A673 (cell line): ENCODE measurements at places on chromosomes 16 and 17. TPM values are rescaled to one million over a fixed set of nuclear protein-coding genes. Genes with fewer than 3 reads are reported as not detected.

DNA sequence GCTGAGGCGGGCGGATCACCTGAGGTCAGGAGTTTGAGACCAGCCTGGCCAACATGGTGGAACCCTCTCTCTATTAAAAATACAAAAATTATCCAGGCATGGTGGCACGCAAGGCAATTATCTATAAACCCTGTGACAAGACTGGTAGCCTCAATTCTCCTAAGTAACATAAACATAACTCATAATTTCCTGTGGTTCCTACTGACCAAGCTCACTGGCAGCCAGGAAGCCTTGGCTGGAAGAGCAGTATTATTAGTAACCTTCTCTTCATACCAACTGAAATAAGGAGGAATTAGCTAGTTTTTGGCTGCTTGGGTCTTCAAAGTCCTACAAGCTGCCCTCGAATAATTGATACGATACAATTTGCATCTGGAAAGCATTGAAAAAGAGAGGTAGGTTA, 31.6 kb upstream of the LRRC37A3 start:
- no peaks in the 10 kb centered on the region for H3K27me3 ChIP-seq
- no peaks in the 10 kb centered on the region for H3K36me3 ChIP-seq
- no peak for DNase-seq
- no peak overlapping the region for H3K27ac ChIP-seq

GRCh38 chr17:14552306-14552705, 251.4 kb downstream of the HS3ST3B1 start:
- H3K4me3 ChIP-seq: no peak overlapping the region
- no peaks in the 10 kb centered on the region for H3K4me1 ChIP-seq
- no peaks in the 10 kb centered on the region for H3K27me3 ChIP-seq
- no peaks in the 10 kb centered on the region for H3K36me3 ChIP-seq
- DNase-seq: no peak
- H3K27ac ChIP-seq: no peak overlapping the region

- H3K4me1 ChIP-seq: peaks cover 12% of the 10 kb centered on the region
- no peak overlapping the region for H3K4me3 ChIP-seq
- H3K27ac ChIP-seq: no peak overlapping the region
- no peak for DNase-seq
- H3K36me3 ChIP-seq: no peaks in the 10 kb centered on the region
Observed at GRCh38 chr17:75872434-75873351, 5.7 kb downstream of the TRIM47 start.

DNA sequence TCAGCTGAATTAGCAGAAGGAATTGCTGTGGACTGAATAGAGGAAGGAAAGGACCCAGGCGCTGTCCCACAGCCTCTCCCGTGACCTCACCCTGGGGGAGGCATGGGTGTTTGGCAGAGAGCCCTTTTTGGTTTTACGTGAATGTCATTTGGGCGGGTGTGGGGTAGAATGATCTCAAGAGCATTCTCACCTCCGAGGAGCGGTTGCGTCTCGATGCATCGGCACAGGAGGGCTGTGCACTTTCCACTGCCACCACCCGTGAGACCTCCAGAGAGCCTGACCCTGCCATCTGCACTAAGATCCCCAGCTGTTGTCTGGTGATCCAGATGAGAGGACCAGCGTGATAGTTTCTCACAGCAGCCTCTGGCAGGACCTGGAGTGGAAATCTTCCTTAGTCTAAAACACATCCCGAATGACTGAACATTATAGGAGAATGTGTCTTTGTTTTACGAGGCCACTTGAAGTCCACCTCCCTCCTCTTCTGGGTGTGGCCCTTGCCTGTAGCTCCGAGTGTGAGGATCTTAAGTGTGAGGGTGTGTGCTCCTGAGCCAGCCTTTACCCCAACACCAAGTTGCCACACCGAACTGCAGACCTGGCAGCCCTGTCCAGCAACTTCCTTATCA, 29.3 kb downstream of the FOXK2 start:
- no peak for DNase-seq
- H3K4me3 ChIP-seq: no peak overlapping the region
- H3K36me3 ChIP-seq: no peaks in the 10 kb centered on the region
- peaks cover 12% of the 10 kb centered on the region for H3K4me1 ChIP-seq
- no peaks in the 10 kb centered on the region for H3K27me3 ChIP-seq

GRCh38 chr17:19755392-19755791, 7.3 kb upstream of the ALDH3A1 start:
- no peak for DNase-seq
- H3K36me3 ChIP-seq: no peaks in the 10 kb centered on the region
- H3K4me1 ChIP-seq: no peaks in the 10 kb centered on the region
- no peak overlapping the region for H3K4me3 ChIP-seq
- no peak overlapping the region for H3K27ac ChIP-seq
- H3K27me3 ChIP-seq: no peaks in the 10 kb centered on the region

- H3K27ac ChIP-seq: no peak overlapping the region
- H3K27me3 ChIP-seq: no peaks in the 10 kb centered on the region
- H3K36me3 ChIP-seq: no peaks in the 10 kb centered on the region
- no peaks in the 10 kb centered on the region for H3K4me1 ChIP-seq
Observed at GRCh38 chr17:522919-523318, 170.3 kb upstream of the RPH3AL start.

DNA sequence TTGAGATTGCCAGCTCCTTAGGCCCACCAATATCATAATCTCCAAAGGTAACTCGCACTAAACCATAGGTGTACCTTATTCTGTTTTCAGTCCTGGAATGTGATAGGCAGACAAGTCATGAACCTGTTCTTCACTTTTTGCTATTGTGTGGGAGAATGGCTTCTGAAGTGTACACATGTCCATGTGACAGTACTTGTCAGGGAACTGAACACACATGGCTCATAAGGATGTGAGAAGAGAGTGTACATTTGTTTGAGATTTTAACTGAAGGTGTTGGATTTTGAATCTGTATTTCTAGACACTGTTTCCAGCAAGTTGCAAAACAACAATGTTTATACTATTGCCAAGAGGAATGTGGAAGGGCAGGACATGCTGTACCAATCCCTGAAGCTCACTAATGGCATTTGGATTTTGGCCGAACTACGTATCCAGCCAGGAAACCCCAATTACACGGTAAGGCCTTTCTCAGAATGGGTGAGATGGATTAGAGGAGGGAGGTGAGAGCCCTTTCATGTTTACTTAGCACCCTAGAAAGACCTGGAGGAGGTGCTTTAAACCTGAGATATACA, 14.5 kb upstream of the RASL10B start:
- H3K4me1 ChIP-seq: no peaks in the 10 kb centered on the region
- DNase-seq: no peak
- no peak overlapping the region for H3K27ac ChIP-seq
- no peak overlapping the region for H3K4me3 ChIP-seq

- no peaks in the 10 kb centered on the region for H3K27me3 ChIP-seq
- H3K4me3 ChIP-seq: peak overlapping the region; percentile 86
- no peak overlapping the region for H3K27ac ChIP-seq
- H3K4me1 ChIP-seq: peaks cover 17% of the 10 kb centered on the region
Observed at GRCh38 chr17:41917192-41917591, 1.6 kb downstream of the ACLY start.

DNA sequence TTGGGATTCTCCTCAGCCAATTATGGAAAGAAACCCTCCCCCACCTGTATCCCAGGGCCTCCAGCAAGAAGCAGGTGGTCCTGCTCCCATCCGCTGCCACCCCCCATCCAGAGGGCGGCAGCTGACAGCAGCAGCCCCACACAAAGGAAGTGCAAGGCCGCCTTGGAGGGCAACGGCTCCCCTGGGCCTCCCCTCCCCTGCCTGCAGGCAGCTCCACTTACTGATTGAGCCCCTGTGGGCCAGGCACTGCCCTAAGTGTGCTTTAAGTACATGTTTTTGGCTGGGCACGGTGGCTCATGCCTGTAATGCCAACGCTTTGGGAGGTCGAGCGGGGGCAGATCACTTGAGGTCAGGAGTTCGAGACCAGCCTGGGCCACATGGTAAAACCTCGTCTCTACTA, 257.6 kb downstream of the PARN start:
- no peak overlapping the region for H3K27ac ChIP-seq
- no peaks in the 10 kb centered on the region for H3K27me3 ChIP-seq
- no peaks in the 10 kb centered on the region for H3K36me3 ChIP-seq
- no peak overlapping the region for H3K4me3 ChIP-seq

DNA sequence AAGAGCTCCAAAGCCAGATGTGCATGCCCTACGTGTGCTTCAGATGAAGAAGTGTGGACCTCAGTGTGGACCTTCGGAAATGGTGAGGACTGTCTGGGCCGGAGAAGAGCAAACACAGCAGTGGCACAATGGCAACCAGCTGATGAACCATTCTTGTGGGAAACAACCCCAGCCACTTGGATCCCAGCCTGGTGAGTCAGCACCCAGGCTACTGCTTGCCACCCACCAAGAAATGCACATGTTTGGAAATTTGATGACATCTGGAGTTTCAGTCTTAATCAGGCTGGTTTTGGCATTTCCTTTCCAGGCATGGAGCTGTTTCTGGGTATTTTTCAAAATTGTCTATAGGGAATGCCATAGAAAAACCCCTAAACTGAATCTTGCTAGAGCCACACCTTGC, 42.7 kb downstream of the DYNLRB2 start:
- no peaks in the 10 kb centered on the region for H3K36me3 ChIP-seq
- no peaks in the 10 kb centered on the region for H3K4me1 ChIP-seq
- H3K27ac ChIP-seq: no peak overlapping the region
- DNase-seq: no peak

DNA sequence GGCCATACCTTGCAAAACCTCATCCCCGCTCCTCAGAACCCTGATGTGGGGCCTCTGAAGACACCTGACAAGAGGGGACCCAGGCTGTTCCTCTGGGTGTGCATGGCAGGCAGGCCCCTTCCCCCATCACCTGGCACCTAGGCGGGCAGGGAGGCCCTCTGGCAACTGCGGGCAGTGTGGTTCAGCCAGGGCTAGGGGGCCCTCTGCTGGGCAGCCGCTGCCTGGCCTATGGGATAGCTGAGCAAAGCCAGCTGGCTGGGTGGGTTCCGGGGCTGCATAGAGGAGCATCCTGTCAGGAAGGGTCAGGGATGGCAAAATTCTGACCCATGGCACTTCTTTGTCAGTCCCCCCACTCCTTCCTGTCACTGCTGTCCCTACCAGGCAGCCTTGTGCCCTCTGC, 228.7 kb upstream of the ASIC2 start:
- H3K4me3 ChIP-seq: no peak overlapping the region
- H3K4me1 ChIP-seq: no peaks in the 10 kb centered on the region
- no peak overlapping the region for H3K27ac ChIP-seq
- peak; percentile 22 for DNase-seq
- no peaks in the 10 kb centered on the region for H3K27me3 ChIP-seq
- H3K36me3 ChIP-seq: no peaks in the 10 kb centered on the region

GRCh38 chr16:29876217-29876593, 13.2 kb upstream of the CDIPT start:
- peaks cover 15% of the 10 kb centered on the region for H3K4me1 ChIP-seq
- H3K36me3 ChIP-seq: no peaks in the 10 kb centered on the region
- no peak for DNase-seq
- H3K27ac ChIP-seq: no peak overlapping the region

DNA sequence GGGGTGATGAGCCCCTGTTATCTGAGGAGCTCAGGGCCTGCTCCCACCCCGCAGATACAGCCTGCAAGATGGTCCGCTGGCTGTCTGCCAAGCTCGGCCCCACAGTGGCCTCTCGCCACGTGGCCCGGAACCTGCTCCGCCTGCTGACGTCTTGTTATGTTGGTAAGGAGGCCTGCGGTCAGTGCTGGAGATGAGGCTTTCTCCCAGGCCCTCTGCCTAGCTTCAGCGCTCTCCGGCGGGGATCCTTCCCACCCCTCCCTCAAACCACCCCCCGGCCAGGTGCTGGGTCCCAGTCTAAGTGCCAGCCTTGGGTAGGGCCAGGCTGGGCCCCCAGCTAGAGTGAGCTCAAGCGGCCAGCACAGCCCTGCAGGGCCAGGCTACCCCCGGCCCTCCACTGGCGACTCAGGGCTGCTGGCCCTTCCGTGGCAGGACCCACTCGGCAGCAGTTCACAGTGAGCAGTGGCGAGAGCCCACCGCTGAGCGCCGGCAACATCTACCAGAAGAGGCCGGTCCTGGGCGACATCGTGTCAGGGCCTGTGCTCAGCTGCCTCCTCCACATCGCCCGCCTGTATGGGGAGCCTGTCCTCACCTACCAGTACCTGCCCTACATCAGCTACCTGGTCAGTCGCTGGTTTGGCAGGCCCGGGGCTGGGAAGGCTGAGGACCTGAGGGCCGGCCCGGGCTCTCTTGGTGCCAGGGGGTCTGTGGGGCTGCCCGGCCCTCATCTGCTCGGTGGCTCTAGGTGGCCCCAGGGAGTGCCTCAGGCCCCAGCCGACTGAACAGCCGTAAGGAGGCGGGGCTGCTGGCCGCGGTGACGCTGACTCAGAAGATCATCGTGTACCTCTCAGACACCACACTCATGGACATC, 6.1 kb downstream of the WDR81 start:
- no peak for DNase-seq
- no peaks in the 10 kb centered on the region for H3K4me1 ChIP-seq
- H3K27ac ChIP-seq: no peak overlapping the region
- no peaks in the 10 kb centered on the region for H3K36me3 ChIP-seq
- H3K27me3 ChIP-seq: no peaks in the 10 kb centered on the region
- H3K4me3 ChIP-seq: no peak overlapping the region

DNA sequence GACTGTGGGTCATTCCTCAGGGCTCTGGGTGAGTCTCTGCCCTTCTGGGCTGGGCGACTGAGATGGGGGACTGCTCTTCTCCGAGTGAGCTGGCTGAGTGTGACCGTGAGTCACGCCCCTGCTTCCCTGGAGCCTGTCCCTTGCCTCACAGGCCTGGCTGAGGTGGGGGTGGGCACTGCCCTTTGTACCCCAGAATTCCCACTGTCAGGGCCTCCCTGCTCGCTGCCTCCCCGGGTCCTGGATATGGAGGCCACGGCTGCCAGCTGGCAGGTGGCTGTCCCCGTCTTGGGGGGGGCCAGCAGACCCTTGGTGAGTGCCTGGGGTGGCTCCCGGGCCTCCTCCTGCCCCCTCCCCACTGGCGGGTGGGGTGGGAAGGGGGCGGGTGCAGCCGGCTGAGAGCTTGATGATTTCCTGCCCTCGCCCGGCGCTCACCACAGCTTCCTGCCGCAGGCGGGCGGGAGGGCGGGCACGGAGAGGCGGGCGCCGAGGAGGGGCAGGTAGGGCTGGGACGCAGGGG, at the start of gene LAT:
Gene LAT (plus strand): TSS at position 434 of the 517 bp plus-strand sequence. CDS start 366 bp downstream, outside the sequence.
- H3K27me3 ChIP-seq: no peaks in the 10 kb centered on the region
- H3K36me3 ChIP-seq: peaks cover 3% of the 10 kb centered on the region
- no peak within 1 kb of the TSS for H3K4me3 ChIP-seq
- no peak within 1 kb of the TSS for H3K27ac ChIP-seq

- no peak for DNase-seq
- no peak overlapping the region for H3K4me3 ChIP-seq
- peaks cover 65% of the 10 kb centered on the region for H3K27me3 ChIP-seq
- no peak overlapping the region for H3K27ac ChIP-seq
- H3K4me1 ChIP-seq: no peaks in the 10 kb centered on the region
Observed at GRCh38 chr17:36946726-36947091, 2.0 kb upstream of the AATF start.

The BAHCC1 gene
- 74.2 and 80.6 TPM in 2 replicates for total RNA-seq

The NDEL1 gene
- 71.1 and 76.5 TPM in 2 replicates for total RNA-seq

The AATF gene
- 51.3 and 54.7 TPM in 2 replicates for total RNA-seq

The ALOXE3 gene
- not detected in 2 replicates for total RNA-seq

The KRT23 gene
- not detected in 2 replicates for total RNA-seq

The MLKL gene
- total RNA-seq: 3.4 and 5.5 TPM in 2 replicates

The SLC9A5 gene
- total RNA-seq: 2.4 and 3.6 TPM in 2 replicates
